ENCODE measurements at places on chromosomes 4 and X.

- DNase-seq, result peak; percentile 13
Measured at GRCh38 chr4:55866973-55867574, 13.6 kb downstream of the EXOC1 start.

GRCh38 chrX:9690046-9690445, 75.6 kb downstream of the GPR143 start:
- no peak for DNase-seq

DNA sequence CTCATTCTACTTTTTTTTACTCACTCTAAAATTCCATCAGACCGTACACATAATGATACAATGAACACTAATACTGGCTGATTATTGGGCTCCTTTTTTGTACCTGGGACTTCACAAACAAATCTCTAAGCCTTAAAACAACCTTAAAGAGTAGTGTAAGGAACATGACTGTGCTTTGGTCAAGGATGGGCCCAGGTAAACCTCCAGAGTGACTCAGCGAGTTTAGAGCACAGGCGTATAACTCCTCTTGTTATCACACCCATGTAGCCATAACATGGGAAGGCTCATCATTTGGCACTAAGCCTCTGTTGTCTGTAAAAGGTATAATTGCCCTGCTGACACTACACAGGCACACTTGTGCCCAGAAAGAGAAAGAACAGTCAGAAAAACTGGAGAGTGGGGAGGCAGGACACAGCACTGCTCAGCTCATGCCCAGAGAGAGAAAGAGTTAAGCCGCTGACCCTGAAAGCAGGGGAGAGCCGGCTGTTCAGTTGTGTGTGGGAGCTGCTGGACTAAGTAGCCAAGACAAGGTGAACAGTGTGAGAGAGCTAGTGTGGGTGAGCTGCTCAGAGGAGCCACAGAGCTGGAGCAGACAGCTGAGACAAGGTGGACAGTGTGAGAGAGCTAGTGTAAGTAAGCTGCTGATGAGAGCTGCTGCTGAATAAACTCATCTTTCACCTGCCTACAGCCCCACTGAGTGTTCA, 319.6 kb upstream of the BMP3 start:
- no peak for DNase-seq

- no peak for DNase-seq
Measured at GRCh38 chrX:153442463-153442862, 3.4 kb downstream of the TREX2 start.

GRCh38 chrX:69546978-69547377, 42.9 kb downstream of the NALF2 start:
- DNase-seq, result no peak

GRCh38 chrX:153924149-153924861, 1.8 kb downstream of the ARHGAP4 start:
- peak; percentile 39 for DNase-seq

DNA sequence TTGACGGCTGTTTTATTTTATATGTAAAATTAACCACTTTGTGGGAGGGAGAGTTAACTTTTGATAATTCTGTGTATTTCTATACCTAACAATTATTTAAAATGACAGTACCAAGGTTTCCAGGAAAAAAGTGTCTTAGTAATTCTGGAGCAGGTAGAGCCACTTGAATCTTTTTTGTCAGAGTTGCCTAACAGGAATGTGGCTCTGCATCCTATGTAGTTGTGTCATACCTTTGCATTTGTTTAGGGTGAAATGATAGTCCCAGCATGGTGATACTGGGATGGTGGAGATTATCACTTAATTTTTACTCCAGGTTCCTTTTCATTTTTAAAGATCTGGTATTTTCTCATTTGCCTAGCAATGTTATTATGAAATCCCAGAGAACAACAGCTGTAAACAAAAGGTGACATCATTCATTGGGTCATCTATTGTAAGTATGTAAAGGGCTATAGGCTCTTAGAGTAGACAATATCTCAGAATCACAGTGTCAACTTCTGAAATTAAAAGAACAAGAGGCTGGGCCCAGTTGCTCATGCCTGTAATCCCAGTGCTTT, 9.6 kb downstream of the SGMS2 start:
- no peak for DNase-seq

All from T-cell (primary cell).